Umbilical cord (tissue), 2 donors: ENCODE measurements at places on chromosomes 16 and 17.

- peak; percentile 79 for DNase-seq
These were observed 3.8 kb downstream of the ARHGDIA start for GRCh38 chr17:81867170-81867990.

DNA sequence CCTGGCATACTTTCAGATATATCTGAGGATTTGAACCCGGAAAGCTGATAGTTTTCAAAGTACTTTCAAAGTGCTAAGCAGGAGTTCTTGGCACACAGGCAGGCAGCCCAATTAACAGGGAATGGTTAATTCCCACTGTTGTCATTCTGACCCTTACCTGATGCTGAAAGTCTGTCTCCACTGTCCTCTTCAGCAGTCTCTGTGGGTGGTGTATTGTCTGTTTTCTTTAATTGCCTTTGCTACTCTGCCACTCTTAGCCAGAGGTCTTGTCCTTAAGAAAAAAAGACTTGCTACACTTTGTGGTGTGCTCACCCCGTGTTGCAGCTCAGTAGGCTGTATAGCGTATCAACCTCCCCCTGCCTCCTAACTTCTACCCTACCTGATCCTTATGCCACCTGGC, 63.2 kb upstream of the SLC12A3 start:
- no peak for DNase-seq

DNA sequence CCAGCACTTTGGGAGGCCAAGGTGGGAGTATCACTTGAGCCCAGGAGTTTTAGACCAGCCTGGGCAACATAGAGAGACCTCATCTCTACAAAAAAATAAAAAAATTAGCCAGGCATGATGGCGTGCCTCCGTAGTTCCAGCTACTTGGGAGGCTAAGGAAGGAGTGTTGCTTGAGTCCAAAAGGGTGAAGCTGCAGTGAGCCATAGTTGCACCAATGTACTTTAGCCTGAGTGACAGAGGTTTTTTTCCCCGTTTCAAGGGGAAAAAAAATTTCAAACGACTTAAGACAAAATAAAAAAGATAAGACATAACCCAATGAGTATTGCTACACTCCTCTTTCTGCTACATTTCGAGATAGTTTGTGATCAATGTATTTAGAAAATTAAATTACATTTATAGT, 6.8 kb downstream of the DHX8 start:
- no peak for DNase-seq

DNA sequence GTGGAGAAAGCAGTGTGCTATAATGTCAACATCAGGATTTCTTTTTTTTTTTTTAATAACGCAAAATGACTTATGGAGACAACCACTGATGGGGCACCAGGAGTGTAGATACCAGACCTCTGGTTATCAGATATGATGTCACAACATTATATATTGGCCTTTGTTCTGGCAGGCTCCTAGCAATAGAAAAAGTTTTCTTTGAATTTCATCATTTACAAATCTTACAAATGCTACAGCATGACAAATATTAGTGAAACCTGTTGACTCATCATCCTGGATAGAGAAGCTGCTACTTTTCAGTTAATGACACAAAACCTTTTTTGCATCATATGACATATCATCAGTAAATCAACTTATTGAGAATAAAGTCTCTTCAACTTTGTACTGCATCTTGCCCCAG, 6.1 kb downstream of the THUMPD1 start:
- DNase-seq, result no peak

GRCh38 chr17:16023881-16024280, 24.3 kb downstream of the TTC19 start:
- no peak for DNase-seq

GRCh38 chr17:44558334-44558709, 1.0 kb downstream of the FZD2 start:
- no peak for DNase-seq

- DNase-seq, result peak; percentile 47
These were observed 7.5 kb downstream of the MARCHF10 start for GRCh38 chr17:62800585-62800984.
